ENCODE measurements at places on chromosomes 12 and 14.

DNA sequence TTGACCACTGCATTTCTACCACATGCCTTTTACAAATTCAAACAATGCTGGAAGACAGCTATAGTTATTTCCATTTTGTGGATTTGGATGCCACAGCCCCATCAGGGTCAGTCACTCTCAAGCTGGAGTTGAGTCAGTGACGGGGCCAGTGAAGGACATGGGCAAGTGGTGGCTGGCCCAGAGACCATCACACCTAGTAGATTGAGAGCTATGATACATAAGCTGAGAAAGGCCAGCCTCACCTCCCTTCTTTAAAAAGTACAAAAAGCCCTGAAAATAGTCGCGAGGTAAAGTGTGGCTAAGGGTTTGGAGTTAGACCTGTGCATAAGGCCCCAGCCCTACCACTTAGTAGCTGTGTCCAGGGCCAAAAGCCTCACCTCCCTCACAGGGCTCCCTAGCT, 4.1 kb downstream of the KCTD10 start:
- DNase-seq: no peak

DNA sequence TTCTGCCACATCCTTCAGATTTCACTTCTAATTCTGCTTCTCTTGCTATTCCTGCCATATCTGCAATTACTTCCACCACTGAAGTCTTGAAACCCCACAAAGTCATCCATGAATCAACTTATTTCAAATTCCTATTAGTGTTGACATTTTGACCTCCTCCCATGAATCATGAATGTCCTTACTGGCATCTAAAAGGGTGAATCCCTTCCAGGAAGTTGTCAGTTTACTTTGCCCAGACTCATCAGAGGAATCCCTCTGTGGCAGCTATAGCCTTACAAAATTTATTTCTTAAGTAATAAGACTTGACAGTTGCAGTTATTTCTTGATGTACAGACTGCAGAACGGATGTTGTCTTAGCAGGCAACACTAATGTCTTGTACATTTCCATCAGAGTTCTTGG, 162.9 kb downstream of the PCNX1 start:
- no peak for DNase-seq

- DNase-seq: no peak
Observed at GRCh38 chr14:55366271-55366670, 45.4 kb downstream of the ATG14 start.

- no peak for DNase-seq
Observed at GRCh38 chr12:50297027-50297426, 13.7 kb upstream of the LIMA1 start.

DNA sequence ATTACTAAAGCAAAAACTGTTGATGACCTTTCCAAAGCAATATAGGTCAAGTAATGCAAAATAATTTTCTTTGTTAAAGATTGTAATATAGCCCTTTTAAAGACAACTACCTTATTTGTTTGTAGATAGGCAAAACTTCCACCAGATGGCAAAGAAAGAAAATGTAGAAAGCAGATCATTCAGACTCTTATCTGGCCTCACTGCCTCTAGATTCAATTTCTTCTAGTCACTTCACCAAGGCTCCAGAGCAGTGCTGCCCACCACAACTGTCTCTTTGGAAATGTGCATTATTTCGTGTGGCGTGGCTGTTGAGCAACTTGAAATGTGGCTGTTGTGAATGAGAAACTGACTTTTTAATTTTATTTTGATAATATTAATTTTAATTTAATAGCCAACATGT, 127.1 kb downstream of the ITPR2 start:
- no peak for DNase-seq

DNA sequence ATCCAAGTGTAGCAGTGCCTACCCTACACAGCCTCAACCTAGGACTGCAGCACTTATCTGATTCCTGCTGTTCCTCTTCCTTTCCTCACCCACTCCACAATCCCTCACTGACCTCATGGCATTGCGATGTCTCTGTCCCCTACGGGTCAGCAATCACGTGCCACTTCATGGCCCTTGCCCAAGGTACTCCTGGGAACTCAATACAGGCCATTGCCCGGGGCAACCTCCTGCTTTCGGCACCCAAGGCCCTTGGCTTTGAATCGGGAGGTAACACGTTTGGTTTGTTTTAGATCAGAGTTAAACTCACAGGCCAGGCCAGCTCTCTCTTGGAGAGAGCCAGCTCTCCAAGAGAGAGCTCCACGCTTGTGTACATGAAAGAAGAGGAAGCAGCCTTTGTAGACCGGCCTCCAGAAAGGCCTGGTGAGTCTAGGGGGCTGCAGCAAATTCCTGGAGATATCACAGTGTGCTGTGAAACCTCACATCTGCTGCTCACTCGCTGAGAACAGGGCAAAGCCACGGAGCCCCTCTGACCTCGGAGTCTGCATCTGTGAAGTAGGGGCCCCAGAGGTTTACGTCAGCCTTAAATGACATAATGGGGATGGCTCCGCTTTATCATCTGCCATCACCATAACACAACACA, 12.2 kb downstream of the CLMN start:
- no peak for DNase-seq

Measured in NCI-H1048 (cell line).